HCT116 (cell line): ENCODE measurements at places on chromosomes 16 and 17. TPM values are rescaled to one million over a fixed set of nuclear protein-coding genes. Genes with fewer than 3 reads are reported as not detected.

RAP1GAP2 gene
- total RNA-seq = 54.6 TPM

COIL gene
- total RNA-seq = 31.2 TPM

GRCh38 chr17:8124350-8125153 lies 646 bp upstream of the HES7 start:
- no peak for DNase-seq

DNA sequence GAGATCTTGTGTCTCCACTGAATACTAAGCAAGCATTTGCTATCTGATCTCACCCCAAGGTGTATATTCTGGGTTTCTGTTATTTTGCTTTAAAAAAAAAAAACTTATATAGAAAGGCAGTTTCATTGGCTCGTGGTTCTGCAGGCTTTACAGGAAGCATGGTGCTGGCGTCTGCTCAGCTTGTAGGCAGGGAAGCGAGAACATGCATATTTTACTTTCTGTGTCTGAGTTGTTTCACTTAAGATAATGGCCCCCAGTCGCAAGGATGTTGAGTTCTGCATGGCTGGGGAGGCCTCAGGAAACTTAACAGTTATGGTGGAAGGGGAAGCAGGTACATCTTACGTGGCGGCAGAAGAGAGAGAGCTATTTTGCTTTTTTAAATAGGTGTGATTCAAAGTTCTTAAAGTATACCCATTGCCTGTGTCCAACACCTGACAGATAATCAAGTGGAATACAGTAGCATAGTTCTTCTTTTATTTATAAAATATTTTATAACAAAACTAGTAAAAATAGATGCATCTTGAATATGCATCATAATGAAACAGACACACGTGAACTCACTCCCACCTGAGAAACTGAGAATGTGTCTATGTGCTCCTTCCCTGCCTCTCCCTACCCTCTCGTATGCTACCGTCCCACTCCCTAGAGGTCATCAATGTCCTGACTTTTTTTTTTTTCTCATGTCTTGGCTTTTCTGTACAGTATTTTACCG lies 15.4 kb upstream of the ARHGAP17 start:
- DNase-seq = no peak

DNA sequence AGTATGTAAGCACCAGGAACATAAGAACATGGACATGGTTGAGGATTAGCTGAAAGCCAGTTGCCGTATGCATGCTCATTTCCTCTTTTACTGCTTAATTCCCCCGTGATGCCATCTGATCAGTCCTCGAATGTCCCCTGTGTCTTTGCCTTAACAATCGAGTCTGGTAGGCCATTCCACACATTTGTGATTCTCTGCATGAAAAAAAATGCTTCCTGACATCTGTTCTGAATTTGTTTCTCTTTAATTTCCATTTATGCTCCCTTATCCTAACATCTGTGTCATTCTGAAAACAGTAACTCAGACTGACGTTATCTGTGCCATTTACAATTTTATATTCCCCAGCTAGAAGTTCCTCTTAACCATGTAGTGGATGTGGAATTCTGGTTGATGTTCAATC lies 158.2 kb upstream of the TOX3 start:
- no peak for DNase-seq

- DNase-seq = no peak
Observed at GRCh38 chr17:28225271-28225670, 93.7 kb upstream of the TMEM97 start.

GRCh38 chr17:56724664-56725063 lies 109.1 kb downstream of the C17orf67 start:
- DNase-seq = no peak

- no peak for DNase-seq
Observed at GRCh38 chr17:78374189-78374588, 4.3 kb upstream of the PGS1 start.

GRCh38 chr17:3012926-3013581 lies 50.4 kb downstream of the OR1D5 start:
- DNase-seq = peak; percentile 26

PPL gene
- 56.4 TPM for total RNA-seq

DNA sequence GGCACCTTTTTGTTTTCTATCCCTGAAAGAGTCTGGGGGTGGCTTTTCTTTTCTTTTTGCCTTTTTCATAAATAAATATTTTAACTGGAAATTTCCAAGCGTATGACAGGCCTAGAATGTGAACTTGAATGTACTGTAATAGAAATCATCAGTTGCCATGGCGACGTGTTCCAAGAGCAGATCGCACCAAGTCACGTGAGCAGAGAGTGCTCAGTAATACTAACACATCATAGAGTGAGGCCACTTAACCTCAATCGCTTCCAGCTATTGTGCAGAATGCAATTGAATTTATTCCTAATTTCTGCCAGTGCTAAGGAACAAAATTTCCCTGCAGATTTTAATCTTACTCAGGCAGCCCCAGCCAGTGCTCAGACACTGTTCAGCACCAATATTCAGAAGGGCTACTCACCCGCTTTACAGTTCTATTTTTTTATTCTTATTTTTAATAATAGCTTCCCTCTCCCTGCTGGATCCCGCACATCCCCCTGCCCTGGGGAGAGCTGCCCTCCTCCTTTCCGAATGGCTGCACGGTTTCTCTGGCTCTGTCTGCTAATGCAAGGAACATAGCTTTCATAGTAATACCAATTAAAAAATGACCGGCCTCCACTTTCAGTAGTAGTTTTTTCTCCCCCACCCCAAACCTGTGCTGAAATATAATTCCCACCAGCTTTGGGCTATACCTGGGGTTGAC lies 26.2 kb upstream of the PMFBP1 start:
- DNase-seq = no peak

CAVIN1 gene
- 79.7 TPM for total RNA-seq

NTN1 gene
- 4.2 TPM for total RNA-seq

DNA sequence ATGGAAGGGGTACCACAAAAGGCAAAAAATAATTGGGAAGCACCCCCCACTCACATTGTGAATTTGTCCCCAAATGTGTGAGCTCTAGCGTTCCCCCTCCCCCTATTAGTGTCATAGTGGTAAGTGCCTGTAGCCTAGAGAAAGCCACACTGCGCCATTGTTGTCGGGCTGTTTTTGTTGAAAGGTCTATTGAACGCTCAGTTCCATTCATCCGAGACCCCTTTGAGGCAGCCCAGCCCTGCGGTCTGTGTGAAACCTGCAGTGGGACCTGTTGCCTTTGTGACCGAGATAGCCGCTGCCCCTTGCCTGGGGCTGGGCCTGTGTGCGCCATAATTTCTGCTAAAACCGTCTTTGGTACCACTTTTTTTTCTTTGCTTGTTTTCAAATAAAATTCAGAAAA lies 3.0 kb downstream of the JPT2 start:
- DNase-seq = no peak

DNA sequence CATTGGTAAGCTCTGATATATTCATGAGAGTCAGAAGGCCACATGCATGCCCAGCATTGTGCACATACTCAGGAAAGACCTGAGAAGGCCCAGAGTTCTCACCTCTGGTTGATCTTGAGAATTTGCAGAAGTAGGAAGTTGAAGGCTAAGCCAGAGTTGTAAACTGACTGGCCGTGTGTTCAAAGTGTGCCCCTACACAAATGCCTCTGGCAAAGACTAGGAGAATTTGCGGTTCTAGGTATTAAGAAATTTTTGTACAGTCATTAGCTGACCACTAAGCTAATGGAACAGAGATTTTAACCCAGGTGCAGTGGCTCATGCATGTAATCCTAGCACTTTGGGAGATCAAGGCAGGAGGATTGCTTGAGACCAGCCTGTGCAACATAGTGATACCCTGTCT lies 25.0 kb downstream of the FBXL20 start:
- DNase-seq = no peak

KRTAP9-6 gene
- not detected for total RNA-seq

DNA sequence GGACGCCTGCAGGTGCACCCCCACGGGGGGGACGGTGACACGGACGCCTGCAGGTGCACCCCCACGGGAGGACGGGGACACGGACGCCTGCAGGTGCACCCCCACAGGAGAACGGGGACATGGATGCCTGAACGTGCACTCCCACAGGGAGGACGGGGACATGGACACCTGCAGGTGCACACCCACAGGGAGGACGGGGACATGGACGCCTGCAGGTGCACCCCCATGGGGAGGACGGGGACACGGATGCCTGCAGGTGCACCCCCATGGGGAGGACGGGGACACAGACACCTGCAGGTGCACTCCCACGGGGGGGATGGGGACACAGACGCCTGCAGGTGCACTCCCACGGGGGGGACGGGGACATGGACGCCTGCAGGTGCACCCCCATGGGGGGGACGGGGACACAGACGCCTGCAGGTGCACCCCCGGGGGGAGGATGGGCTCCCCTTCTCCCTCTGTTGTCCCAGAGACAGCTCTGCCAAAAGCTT lies 114.5 kb upstream of the METRNL start:
- DNase-seq = no peak

DNA sequence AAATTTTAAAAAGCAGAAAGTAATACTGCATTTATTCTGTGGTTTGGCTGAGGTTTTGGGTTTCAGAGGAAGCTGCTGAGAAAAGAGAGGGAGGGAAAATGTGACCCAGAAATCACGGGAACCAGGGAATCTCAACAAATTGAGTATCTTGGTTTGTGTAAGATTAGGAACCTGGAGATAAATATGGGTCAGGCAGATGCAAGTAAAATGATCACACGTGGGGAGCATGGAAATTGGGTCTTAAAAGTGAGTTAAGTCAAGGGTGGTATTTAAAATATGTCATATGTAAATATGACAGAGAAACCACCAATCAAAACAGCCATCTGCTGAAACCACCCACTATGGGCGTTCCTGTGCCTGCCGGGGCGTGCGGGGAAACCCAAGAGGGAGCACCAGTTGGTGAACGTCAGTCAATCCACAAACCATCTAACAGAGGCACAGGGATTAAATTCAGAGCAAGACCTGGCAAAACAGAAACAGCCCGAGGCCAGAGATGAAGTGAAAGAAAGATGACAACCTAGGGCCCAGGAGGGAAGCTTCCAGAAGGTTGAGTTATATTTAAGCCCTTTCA lies 33.4 kb downstream of the CDH13 start:
- DNase-seq = no peak

DNA sequence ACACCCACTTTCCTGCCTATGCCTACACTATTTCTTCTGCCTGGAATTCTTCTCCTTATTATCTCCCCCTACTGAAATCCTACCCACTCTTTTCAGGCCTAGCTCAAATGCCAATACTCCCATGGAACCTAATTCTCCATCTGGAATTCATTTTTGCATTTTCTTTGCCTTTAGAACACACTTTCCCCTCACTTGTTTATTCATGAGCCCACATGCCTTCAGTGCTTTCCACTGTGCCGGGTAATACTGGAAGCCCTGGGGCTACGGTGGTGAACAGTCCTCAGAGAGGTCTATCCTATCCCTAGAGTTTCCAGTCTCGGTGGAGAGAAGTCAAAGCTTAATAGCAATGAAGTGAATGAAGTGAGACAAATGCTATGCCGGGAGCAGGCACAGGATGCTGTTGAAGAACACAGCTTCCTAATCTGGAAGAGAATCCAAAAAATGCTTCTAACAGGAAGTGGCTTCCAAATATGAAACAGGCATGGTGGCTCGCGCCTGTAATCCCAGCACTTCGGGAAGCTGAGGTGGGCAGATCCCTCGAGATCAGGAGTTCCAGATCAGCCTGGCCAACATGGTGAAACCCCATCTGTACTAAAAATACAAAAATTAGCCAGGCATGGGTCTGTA lies 322.4 kb downstream of the GRIN2A start:
- no peak for DNase-seq

DNA sequence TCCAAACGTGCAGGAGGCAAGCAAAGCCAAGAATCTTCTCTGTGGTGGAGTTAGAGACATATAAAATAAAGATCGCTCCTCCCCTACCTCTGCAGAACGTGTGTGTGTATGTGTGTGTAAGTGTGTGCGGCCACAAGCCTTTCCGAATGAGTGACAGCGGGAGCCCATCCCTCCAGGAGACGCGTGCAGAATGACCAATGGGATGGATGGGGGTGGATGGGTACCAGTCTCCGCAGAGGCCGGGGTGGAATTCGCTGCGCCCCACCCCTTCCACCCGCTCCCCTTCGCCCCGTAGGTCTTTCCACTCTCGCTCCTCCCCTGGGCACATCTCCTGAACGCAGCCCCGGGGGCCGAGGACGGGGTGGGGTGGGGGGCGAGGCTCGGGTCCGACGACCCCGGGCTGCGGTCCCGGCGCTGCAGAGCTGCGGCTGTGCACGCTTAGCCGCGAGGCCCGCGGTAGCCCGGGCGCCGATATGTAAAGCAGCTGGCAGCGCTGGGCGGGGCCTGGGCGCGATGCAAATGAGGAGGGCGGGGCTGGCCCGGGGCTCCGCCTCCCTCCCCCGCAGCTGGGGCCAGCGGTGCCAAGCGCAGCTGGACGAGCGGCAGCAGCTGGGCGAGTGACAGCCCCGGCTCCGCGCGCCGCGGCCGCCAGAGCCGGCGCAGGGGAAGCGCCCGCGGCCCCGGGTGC lies at the start of gene PRKCB:
PRKCB (plus strand) TSS at position 594 of the 688 bp plus-strand sequence.
- DNase-seq = no peak

- DNase-seq = no peak
Observed at GRCh38 chr16:55570159-55570558, 3.7 kb downstream of the CAPNS2 start.

TMEM94 gene
- 75.4 TPM for total RNA-seq

GRCh38 chr17:38730526-38731379 lies 612 bp downstream of the CISD3 start:
- DNase-seq = no peak

DNA sequence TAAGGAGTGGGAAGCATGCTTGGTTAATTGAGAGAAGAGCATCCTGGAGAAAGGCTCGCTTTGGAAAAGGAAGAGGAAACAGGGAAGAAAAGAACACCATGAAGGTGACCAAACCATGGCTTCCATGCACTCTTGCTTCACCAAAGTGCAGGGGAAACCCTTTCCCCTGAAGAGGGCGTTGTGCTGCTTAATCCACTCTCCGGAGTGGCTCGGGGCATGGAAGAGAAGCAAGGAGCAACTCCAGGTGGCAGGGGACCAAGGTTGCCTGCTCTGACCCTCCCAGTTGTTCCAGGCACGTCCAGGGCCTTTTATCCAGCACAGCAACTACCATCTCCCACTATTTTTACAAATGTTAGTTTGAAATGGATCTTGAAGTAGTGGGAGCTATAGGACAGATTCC lies 108.1 kb downstream of the STX8 start:
- no peak for DNase-seq

PLEKHG4 gene
- 38.5 TPM for total RNA-seq

GRCh38 chr17:68205251-68205807 lies 42.5 kb upstream of the AMZ2 start:
- peak; percentile 78 for DNase-seq

- DNase-seq = no peak
Observed at GRCh38 chr17:29584452-29585079, 4.9 kb downstream of the GIT1 start.

GRCh38 chr17:48241131-48241591 lies 133.6 kb downstream of the SNX11 start:
- peak; percentile 88 for DNase-seq

- no peak for DNase-seq
Observed at GRCh38 chr17:38706505-38707216, 1.6 kb downstream of the MLLT6 start.

CDC6 gene
- 117 TPM for total RNA-seq
